GM23248 (cell line): ENCODE measurements at places on chromosomes 2 and 18. TPM values are rescaled to one million over a fixed set of nuclear protein-coding genes. Genes with fewer than 3 reads are reported as not detected.

GRCh38 chr2:172943539-172943938, 132.1 kb upstream of the MAP3K20 start:
- no peak overlapping the region for H3K4me3 ChIP-seq
- peaks cover 10% of the 10 kb centered on the region for H3K4me1 ChIP-seq
- H3K36me3 ChIP-seq, result no peaks in the 10 kb centered on the region
- no peak overlapping the region for H3K27ac ChIP-seq
- no peaks in the 10 kb centered on the region for H3K27me3 ChIP-seq
- DNase-seq, result no peak

DNA sequence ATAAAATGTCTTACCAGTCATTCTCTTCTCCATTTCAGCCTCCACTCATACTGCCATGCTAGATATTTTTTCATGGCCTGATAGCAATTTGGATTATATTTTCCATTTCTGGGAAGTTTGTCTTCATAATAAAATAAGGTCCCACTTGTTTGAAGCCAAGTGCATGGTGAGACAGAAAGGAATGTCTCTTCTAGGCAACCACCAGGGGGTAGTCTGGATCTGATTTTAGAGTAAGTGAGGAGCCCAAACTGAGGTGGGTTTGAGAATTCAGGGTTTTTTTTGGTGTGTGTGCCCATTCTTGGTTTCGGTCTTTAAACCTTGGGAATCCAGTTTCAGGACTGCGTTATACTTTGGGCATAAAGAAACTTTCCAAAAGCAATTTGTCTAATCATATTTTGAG, 315.5 kb downstream of the RPRM start:
- H3K36me3 ChIP-seq, result no peaks in the 10 kb centered on the region
- peak; percentile 24 for DNase-seq
- no peak overlapping the region for H3K27ac ChIP-seq

- peaks cover 46% of the 10 kb centered on the region for H3K36me3 ChIP-seq
- no peaks in the 10 kb centered on the region for H3K27me3 ChIP-seq
- DNase-seq, result peak; percentile 64
- H3K4me3 ChIP-seq, result no peak overlapping the region
These were observed 63.0 kb downstream of the TANK start for GRCh38 chr2:161223139-161223732.

- H3K27ac ChIP-seq, result no peak overlapping the region
- H3K4me1 ChIP-seq, result no peaks in the 10 kb centered on the region
- H3K4me3 ChIP-seq, result no peak overlapping the region
These were observed 41.3 kb downstream of the FSHR start for GRCh38 chr2:49113046-49113445.

DNA sequence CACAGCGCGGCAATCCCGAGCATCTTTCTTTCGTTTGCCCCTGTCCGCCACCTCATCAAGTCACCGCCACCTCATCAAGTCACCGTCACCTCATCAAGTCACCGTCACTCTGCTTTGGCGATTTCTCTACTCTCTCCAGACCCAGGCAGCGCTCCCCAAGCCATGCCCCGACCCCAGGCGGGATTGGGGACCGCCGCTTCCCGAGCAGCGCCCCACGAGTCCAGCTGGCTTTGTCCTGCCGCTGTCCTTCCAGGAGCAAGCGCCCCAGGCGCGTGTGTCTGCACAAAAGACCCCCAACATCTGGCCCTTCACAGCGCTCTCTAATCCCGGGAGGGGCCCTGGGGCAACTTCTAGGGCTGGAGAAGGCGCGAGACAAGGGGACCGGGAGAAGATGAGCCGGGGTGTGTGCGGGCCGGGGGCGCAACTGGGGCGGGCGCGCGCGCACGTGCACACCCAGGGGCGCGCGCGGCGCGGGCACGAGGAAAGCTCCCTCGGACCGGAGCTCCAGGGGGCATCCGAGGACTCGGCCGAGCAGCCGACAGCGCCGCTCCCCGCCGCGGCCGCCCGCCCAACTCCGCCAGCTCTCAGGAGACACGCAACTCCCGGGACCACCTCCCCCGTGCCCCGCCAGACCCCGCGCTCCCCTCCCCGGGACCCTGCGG, 633 bp upstream of the RNF152 start:
- H3K27me3 ChIP-seq, result no peaks in the 10 kb centered on the region
- H3K27ac ChIP-seq, result no peak overlapping the region
- peak overlapping the region; percentile 96 for H3K4me3 ChIP-seq
- DNase-seq, result peak; percentile 78
- no peaks in the 10 kb centered on the region; the same call in 1 of the 2 replicates for H3K36me3 ChIP-seq

GRCh38 chr2:32678825-32679224, 51.0 kb downstream of the TTC27 start:
- peaks cover 19% of the 10 kb centered on the region; the same call in 1 of the 2 replicates for H3K4me1 ChIP-seq
- no peak overlapping the region for H3K27ac ChIP-seq
- H3K27me3 ChIP-seq, result no peaks in the 10 kb centered on the region
- no peaks in the 10 kb centered on the region for H3K36me3 ChIP-seq

DNA sequence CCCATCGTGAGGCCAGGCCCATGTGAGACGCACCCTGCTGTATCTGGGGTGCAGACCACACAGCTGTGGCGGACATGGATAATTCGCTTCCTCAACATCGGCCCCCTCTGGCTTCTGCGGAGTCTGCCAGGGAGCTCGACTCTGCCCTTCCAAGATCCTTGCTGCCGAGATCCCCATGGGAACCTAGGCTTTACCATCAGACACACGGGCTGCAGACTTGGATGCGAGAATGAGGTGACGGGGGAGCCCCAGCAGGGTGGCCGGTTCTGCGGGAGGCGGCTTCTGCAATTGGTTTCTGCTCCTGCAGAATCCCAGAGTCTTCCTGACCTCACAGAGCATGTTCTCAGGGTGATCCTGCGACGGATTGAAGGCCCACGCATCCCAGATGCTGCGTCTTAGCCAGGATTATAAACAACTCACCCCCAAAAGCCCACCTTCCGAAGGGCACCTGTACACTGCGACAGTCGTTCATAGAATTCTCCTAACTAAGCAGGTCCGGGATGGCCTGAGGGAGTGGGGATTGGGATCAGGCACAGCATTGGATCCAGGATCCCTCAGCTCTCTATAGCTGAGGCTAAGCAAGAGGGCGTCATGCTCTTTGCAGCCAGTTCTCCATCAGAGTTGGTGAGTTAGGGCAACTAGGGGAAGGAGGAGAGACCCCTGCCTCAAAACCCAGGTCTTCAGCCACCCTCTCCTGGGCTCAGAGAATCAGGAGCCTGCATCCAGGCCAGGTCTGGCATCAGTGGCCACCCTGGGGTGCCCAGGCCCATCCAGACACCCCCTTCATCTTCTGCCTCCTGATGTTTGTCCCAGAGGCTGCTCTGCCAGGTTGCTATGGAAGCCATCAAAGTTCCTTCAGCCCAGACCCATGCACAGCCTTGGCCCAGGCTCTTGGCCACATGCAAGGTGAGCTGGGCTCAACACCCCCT, 74.7 kb upstream of the SNTG2 start:
- H3K27me3 ChIP-seq, result no peaks in the 10 kb centered on the region
- no peak for DNase-seq
- no peak overlapping the region for H3K4me3 ChIP-seq
- no peaks in the 10 kb centered on the region for H3K36me3 ChIP-seq

GRCh38 chr2:8544171-8544785, 137.6 kb upstream of the ID2 start:
- peaks cover 24% of the 10 kb centered on the region for H3K4me1 ChIP-seq
- peak overlapping the region; percentile 60 for H3K27ac ChIP-seq
- H3K36me3 ChIP-seq, result no peaks in the 10 kb centered on the region
- H3K27me3 ChIP-seq, result no peaks in the 10 kb centered on the region
- no peak for DNase-seq

DNA sequence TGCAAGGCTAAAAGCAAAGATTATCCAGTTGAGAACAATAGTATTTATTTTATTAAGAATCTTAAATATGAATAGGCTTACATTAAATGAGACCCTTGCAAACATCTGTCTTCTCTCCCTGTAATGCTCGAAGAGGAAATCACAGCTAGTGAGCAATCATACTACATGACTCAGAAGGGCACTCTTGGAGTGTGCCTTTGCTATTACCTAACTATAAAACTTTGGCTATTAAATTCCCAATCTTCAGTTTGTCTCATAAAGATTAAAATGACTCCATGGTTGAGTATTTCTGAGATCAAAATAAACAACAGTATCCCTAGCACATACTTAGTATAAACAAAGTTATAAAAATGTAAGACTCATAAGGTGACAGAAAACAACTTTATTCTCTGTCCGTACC, 296.9 kb downstream of the KCNJ3 start:
- no peaks in the 10 kb centered on the region for H3K27me3 ChIP-seq
- no peaks in the 10 kb centered on the region for H3K4me1 ChIP-seq
- no peak overlapping the region for H3K27ac ChIP-seq
- no peaks in the 10 kb centered on the region for H3K36me3 ChIP-seq
- no peak for DNase-seq

DNA sequence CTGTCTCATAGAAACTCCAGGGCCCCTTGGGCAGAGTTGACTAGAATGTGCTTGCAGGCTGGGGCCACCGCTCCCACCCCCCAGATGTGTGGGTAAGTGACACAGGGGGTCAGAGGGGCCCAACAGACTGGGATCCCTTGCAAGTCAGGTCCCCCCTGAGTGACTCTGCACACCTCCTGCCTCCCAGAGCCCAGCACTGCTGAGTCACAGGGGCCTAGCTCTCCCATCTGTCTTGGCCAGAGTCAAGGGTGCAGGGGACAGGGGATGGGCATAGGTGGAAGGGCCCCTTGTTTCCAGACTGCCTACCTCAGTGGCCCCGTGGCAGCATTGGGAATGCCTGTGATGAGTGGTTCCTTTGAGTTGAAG, 11.4 kb downstream of the SH2D6 start:
- no peaks in the 10 kb centered on the region for H3K4me1 ChIP-seq
- no peak overlapping the region for H3K27ac ChIP-seq
- H3K27me3 ChIP-seq, result no peaks in the 10 kb centered on the region
- no peak for DNase-seq

- no peak overlapping the region for H3K27ac ChIP-seq
- no peak for DNase-seq
- no peaks in the 10 kb centered on the region for H3K4me1 ChIP-seq
- H3K36me3 ChIP-seq, result no peaks in the 10 kb centered on the region
- no peak overlapping the region for H3K4me3 ChIP-seq
- no peaks in the 10 kb centered on the region for H3K27me3 ChIP-seq
These were observed 77.3 kb downstream of the KLHL14 start for GRCh38 chr18:32695534-32695933.

DNA sequence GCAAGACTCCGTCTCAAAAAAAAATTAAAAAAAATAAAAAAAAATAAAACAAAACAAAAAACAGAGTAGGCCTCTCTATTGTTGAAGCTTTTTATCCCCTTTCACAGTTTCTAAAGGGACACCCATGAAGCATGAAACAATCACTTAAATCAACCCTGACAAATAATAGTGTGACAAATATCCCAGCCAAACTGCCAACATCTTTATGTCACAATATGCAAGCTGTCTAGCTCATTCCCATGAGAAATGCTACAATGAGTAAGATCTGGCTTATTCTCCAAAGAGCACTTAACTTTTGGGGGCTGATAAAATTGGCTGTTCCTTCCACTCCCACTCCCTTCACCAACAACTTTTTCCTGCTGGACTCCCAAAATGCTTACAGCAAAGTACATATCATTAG, 21.7 kb upstream of the ABCA12 start:
- peaks cover 8% of the 10 kb centered on the region for H3K27me3 ChIP-seq
- no peaks in the 10 kb centered on the region for H3K36me3 ChIP-seq

DNA sequence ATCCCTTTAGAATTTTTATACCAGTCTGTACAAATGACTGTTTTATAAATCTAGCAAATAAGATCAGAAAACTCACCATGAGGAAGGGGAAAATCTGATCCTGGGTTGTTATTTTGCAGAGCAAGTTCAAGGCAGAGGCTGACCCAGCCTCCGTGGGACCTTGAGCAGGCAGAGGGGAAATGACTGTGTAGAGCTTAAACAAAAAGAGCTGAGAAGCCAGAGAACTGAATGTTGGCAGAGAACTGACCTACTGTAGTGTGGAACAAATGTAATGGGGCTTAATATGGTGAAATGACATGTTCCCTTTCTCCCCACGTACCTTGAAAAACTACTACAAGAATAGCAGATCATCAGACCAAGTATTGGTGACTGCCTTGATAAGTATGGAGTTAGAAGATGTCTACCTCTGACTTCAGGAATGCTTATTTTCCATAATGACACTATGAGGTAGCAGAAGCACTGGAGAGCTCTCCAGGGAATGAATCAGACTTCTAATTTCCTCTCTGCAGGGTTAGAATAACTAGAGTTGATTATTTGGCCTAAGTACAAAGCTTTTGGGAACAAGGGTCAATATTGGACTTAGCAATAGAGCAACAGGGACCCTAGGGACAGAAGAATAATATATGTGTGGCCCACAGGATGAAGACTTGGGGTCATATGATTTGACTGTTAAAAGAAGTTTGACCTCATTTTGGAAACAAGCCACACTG, 304.4 kb downstream of the CCDC178 start:
- H3K27me3 ChIP-seq, result no peaks in the 10 kb centered on the region
- DNase-seq, result no peak
- no peak overlapping the region for H3K27ac ChIP-seq
- H3K36me3 ChIP-seq, result no peaks in the 10 kb centered on the region
- no peak overlapping the region for H3K4me3 ChIP-seq
- H3K4me1 ChIP-seq, result no peaks in the 10 kb centered on the region

The ZEB2 gene
- total RNA-seq, result 36.4 and 46.8 TPM in 2 replicates

The XDH gene
- 1.8 and 2.4 TPM in 2 replicates for total RNA-seq
